Activated CD8-positive, alpha-beta memory T cell treated with anti-CD3 and anti-CD28 coated beads, Interleukin-2, amount 10 ng/mL, durations not matched to agents 7 days and 5 days (primary cell): ENCODE measurements at places on chromosomes 4 and X. TPM values are rescaled to one million over a fixed set of nuclear protein-coding genes. Genes with fewer than 3 reads are reported as not detected.

DNA sequence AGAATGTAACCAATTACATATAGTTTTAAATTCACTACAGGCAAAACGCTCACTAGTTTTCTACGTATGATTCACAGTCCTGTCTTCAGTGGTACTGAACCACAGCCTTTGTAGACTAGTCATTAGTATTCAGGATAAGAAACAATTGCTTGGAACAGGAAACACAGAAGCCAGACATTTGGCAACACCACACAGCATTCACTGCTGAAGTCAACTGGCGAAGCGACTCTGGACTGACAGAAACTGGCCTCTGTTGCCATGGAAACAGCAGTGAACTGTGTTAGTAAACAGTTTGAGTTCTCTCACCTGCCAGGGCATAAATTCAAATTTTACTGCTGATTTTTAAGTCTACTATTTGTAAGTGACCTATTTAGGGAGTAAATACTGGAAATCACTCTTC lies 57.6 kb downstream of the MAPK10 start:
- no peaks in the 10 kb centered on the region for H3K4me1 ChIP-seq
- no peak overlapping the region for H3K27ac ChIP-seq
- H3K4me3 ChIP-seq: no peak overlapping the region
- no peaks in the 10 kb centered on the region for H3K27me3 ChIP-seq
- no peaks in the 10 kb centered on the region for H3K36me3 ChIP-seq

DNA sequence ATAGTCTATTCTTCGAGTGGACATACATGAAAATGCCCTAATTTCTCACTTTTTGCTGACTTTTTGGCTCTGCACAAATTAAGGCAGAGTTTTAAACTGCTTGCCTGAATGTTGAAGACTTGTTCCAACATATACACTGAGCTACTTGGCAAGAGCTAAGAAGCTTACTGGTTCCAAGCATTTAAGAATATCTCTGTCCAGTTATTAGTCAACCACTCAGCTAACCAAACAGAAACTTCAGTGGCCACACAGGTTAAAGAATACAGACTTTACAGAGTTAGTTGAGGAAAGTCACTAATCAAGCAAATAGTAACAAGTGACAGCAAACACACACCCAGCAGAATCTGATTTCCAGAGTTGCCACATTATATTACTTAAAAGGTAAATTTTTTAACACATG lies 35.5 kb downstream of the AMER1 start:
- H3K27ac ChIP-seq: no peak overlapping the region
- H3K36me3 ChIP-seq: no peaks in the 10 kb centered on the region
- no peaks in the 10 kb centered on the region for H3K27me3 ChIP-seq
- DNase-seq: no peak

GRCh38 chr4:56655209-56655626 lies 25.9 kb downstream of the HOPX start:
- peak overlapping the region; percentile 99 for H3K4me3 ChIP-seq
- H3K27ac ChIP-seq: peak overlapping the region; percentile 95
- H3K27me3 ChIP-seq: peaks cover 11% of the 10 kb centered on the region
- peak; percentile 56 for DNase-seq
- H3K36me3 ChIP-seq: peaks cover 33% of the 10 kb centered on the region

BMPR1B gene
- not detected for total RNA-seq

- peaks cover 28% of the 10 kb centered on the region for H3K4me1 ChIP-seq
- peak overlapping the region; percentile 73 for H3K27ac ChIP-seq
- H3K4me3 ChIP-seq: no peak overlapping the region
- H3K36me3 ChIP-seq: no peaks in the 10 kb centered on the region
- DNase-seq: no peak
Measured at GRCh38 chrX:23745786-23746185, 2.7 kb upstream of the ACOT9 start.

PRDM5 gene
- 1.2 TPM for total RNA-seq

CT55 gene
- not detected for total RNA-seq
